T-helper 17 cell (primary cell): ENCODE measurements at places on chromosomes 5 and 9.

DNA sequence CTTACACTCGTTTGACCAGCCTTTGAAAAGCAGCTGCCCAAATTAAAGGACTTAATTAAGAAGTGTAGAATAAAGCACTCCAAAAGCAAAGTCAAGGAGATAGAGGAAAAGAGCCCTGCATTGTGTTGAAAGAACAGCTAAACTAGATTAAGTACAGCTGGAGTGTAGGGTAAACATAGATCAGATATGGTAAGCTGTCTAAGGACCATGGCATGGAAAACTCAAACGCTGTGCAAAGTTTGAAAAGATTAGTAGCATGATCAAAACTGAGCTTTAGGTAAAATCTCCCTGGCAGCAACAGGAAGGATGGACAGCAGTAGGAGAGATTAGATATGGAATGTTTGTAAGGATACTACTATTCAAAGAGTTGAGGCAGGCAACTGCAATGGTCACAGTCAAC lies 55.4 kb downstream of the BNC2 start:
- no peak for DNase-seq

DNA sequence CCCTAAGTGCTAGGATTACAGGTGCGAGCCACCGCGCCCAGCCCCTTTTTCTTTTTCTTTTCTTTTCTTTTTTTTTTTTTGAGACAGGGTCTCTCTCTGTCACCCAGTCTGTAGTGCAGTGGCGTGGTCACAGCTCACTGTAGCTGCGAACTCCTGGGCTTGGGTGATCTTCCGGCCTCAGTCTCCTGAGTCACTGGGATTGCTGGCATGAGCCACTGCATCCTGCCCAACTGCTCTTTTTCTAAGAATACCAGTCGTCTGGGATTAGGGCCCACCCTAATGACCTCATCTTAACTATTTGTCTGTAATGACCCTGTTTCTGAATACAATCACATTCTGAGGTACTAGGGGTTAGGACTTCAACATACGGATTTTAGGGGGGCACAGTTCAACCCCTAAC lies 34.1 kb upstream of the NANS start:
- no peak for DNase-seq

GRCh38 chr5:98957307-98957706 lies 28.5 kb upstream of the CHD1 start:
- DNase-seq, result no peak

DNA sequence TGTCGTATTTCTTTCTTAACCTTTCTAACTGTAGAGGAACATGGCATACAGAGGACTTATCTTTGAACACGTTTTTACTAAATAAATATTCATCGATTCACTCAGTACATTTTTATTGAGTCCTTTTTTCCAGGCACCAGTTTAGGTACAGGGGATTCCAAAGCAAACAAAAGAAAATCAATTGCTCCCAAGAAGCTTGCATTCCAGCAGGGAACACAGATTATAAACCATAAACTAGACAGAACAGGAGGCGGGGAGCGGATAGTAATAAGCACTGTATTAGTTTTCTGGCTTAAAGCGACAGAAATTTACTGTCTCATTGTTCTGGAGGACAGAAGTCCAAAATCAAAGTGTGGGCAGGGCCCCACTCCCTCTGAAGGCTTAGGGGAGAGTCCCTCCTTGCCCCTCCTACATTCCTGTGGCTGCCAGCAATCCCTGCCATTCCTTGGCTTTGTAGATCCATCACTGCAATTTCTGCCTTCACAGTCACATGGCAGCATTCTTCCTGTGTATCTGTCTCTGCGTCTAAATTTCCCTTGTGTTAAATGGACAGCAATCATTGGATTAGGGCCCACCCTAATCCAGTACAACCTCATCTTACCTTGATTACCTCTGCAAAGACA lies 115.5 kb downstream of the COL23A1 start:
- DNase-seq, result no peak

- no peak for DNase-seq
Measured at GRCh38 chr5:143543358-143544255, 140.1 kb upstream of the NR3C1 start.

- DNase-seq, result no peak
Measured at GRCh38 chr5:75319638-75320037, 17.4 kb upstream of the HMGCR start.

- no peak for DNase-seq
Measured at GRCh38 chr5:38672059-38672788, 115.8 kb upstream of the LIFR start.

DNA sequence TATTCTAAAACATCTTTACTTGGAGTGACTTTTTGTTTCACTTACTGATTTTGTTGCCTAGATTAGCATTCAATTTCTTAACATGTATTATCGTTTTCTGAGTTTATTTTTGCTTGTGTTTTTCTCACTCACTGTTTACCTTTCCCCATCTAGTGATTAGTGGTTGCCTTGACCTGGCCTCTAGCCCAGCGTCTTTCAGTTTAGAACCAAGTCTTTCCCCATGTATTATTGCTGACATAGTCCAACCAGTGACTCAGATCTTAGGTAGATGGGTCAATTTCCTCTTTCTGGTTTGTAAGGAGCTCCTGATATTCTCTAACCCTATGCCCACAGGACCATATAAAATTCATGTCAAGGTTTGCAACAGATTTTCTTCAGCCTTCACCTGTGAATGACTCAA lies 135.5 kb downstream of the PRR16 start:
- no peak for DNase-seq

DNA sequence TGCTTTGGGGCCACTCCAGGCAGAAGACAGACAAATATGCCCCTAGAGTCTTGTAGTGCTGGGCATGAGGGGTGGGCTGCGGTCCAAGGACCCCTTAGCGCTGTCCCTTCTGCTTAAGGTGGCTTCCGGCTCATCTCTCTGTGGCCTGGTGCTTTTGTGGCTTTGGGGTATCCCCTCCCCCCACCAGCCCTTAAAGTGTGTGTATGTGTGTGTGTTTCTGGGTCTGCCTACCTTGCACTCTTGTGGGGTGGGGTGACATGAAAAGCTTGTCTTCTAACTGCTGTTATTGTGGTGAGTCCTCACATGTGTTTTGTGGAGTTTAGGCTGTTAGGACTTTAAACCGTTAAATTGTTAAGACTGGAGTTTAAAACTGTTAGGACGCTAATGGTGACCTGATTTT lies 23.6 kb downstream of the MARCHF6 start:
- no peak for DNase-seq

DNA sequence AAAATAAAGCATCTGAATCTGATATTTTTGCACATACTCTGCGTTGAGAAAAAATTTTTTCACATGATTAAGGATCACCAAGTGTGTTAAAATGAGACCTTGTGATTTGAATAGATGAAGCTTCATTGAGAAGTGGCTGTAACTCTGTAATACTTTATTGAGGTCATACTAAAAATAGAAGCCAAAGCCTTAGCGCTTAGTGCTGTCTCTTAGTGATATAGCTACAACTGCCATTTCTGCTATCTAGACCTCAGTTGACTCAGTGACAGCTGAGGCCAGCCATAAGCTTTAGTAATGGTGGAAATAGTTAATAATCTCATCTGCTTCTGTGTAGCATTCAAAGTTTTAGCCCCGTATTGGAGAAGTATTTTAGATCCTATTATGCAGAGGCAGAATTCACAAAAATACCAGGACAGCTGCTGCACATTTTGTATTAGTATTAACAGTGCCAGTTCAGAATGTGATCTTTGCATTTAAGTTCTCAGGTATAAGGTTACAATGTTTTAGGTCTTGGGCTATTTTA lies 107.4 kb upstream of the SGCD start:
- no peak for DNase-seq

DNA sequence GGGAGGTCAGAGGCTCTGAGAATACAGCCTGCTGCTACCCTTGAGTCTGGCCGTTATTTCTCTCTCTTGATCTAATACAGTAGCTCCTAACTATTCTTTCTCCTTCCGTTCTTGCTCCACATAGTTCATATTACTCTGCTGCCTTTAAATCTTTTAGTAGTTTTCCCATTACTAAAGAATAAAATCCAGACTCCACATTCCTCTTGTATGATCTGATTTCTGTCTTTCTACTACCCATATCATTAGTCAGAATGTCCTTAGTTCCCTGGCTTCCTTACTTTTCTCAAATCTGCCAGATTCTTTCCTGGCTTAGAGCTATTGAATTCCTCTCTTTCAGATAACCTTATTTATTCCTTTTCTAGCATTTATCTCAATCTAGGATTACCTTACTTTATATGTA lies 40.0 kb downstream of the MARCHF6 start:
- DNase-seq, result no peak

GRCh38 chr5:89069591-89069990 lies 186.6 kb upstream of the MEF2C start:
- no peak for DNase-seq

DNA sequence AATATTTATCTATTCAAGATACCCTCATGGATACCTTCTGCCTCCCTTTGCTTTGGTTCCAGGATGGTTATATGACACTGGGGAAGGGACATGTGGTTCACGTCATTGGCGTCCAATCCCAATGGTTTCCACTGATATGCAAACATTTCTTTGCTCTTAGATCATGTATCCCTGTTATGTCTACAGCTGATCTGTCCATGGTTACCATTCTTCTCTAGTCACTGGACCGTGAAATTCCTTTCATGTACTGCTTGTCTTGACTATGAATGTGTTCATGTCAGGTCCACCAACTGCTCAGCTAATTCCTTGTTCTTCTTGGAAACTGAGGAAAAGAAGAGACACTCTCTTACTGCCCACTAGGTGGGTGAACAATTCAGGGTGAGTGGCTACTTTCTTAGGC lies 391.1 kb upstream of the ZNF608 start:
- DNase-seq, result no peak

DNA sequence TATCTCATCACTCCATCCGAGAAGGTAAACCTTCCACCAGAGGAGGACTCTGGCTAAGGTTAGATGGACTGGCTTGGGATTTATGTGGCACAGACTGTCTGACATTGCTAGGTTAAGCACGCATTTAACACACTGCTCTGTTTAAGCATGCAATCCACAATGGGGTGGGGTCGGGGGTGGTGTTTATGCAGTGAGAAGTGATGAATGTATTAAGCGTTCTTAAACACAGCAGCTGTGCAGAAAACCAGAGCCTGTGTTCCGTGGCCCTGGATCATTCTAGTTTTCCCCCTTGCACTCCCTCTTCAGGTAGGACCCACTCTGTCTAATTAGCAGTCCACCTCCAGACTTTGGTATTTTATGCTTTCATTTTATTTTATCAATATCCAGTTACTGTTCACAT lies 46.4 kb downstream of the STXBP1 start:
- no peak for DNase-seq
